Suppressor macrophage treated with lipopolysaccharide for 4 hours (primary cell): ENCODE measurements at places on chromosomes 7 and 10.

GRCh38 chr10:124018886-124019525 is 74.4 kb downstream of the CHST15 start:
- no peak for DNase-seq

DNA sequence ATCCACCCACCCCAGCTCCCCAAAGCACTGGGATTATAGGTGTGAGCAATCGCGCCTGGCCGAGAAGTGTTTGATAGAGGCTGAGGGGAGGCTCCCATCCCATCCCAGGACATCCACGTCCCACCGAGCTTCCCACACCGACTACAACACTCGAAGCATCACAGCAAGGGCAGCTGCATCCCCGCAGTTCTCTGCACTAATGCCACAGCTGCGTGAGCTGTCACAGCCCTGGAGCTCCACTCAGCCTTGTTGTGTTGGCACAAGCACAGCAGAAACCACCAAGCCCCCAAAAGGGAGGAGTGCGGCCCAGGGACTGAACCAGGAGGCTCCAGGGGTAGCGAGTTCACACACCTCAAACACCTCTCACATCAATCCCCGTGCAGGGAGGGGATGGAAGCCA is 121.6 kb downstream of the DIP2C start:
- DNase-seq = no peak

DNA sequence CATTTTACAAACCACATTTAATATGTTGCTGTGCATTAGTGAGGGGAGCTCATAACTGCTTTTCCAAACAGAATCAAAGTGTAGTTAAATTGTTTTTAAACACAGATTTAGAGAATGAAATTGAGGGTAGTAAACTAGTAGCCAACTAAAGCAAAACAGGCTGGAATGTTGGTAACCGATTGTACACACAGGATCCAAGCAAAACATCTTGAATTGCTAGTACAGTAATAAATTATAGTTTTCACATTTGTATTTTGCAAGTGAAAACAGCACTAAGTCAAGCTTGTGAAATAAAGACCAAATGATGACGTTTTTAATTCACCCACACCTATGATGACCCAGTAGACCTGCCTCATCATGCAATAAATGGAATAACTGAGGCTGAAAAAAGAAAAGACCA is 198.3 kb downstream of the HDAC9 start:
- no peak for DNase-seq

DNA sequence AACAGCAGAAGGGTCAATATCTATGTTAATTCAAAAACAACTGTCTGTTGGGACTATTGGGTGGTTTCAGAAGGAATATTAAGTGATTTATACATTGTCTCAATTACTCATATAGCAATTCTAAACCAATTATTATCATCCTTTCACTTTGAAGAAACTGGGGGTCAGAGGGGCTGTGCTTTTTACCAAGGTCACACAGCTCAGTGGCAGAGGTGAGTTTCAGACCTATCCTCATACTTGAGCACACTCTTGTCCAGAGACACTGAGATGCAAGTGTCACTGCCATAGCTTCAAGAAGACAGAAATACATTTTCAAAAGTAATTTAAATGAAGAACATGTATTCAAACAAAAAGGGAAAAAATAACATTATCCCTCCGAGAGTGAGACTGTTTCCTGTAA is 195.3 kb downstream of the ARL4A start:
- no peak for DNase-seq

GRCh38 chr10:44660271-44660670 is 250.9 kb upstream of the TMEM72 start:
- no peak for DNase-seq

DNA sequence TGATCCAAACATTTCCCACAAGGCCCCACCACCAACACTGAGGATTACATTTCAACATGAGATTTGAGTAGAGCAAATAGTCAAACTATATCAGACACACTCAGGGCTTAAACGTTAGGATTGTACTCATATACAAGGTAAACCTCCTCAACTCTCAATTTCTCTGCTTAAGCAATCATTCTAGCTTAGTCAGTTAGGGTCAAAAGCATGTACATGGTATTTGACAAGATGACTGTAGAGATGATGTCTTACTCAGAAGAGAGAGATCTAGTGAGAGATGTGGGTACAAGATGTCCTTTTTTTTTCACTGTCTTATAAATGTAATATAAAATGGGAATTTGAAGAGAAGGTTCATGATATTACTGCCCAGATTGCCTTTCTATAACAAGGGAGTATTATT is 270.1 kb downstream of the PRKG1 start:
- DNase-seq = no peak

GRCh38 chr7:8443576-8444467 is 10.4 kb downstream of the NXPH1 start:
- DNase-seq = no peak

DNA sequence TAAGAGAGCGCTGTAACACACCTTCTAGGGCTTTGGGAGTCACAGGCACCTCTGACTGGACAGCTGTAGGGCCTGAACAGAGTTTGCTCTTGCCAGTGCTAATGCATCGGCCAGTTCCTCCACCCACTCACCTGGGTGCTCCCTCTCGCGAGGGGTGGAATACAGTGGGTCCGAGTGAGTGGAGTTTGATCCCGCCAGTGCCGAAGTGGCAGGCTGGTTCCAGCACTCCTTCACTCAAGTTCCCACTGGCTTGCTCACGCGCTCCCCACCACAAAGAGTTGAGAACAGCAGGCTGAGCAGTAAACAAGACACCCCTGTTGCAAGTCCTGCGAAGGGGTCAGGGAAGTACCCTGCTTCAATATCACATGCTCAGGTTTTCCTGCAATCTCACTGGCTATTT is 91.8 kb downstream of the SNX13 start:
- no peak for DNase-seq

DNA sequence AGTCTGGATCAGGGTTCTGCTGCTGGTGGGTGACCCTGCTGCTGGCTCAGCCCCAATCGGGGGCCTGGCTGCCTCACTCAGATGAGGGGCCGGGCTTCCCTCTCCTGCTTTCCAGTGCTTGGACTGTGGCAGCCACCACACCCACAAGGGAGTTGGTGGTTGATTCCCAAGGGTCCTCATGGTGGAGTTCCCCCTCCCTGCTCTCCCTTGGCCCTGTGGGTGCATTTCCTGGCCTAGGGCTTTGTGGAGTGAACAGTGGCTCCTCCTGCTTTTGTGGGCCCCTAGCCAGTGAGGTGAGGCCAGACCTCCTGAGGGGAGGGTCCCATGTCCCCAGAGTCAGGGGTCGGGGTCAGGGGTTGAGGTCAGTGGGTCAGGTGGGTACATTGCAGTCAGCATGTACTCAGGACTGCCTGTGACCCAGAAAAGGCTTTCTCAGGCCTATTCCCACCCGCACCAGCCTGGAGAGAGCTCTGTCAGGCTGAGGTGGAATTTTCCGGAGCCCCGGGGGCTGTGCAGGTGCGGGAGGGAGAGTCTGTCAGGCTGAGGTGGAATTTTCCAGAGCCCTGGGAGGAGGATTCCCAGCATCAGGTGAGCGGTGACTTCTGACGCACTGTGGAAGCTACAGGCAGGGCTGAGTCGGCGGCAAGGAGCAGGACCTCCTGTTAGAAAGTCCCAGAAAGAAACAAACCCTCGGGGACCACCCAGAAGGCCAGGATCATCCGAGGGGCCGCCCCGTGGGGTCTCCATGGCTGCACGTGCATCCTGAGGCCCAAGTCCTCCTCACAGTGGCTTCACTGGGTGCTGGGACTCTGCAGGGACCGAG is 94.4 kb upstream of the INSIG1 start:
- no peak for DNase-seq

DNA sequence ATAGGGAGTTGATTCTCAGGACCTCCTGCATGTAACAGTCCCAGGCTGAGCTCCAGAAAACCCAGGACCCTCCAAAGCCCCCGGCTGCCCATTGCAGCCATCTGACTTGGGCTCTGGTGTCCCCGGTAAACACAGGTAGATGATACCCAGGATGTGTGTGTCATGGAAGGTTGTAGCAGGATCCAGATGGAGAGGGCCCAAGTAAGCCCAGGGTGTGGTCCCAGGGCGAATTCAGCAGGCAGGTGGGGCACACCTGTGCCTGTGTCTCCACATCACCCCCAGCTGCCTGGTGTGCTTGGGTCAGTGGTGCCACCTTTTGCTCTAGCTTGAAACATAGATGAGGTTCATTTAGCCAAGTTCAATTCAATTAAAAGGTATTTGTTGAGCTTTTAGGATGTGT is 524.1 kb downstream of the GLRX3 start:
- DNase-seq = no peak

DNA sequence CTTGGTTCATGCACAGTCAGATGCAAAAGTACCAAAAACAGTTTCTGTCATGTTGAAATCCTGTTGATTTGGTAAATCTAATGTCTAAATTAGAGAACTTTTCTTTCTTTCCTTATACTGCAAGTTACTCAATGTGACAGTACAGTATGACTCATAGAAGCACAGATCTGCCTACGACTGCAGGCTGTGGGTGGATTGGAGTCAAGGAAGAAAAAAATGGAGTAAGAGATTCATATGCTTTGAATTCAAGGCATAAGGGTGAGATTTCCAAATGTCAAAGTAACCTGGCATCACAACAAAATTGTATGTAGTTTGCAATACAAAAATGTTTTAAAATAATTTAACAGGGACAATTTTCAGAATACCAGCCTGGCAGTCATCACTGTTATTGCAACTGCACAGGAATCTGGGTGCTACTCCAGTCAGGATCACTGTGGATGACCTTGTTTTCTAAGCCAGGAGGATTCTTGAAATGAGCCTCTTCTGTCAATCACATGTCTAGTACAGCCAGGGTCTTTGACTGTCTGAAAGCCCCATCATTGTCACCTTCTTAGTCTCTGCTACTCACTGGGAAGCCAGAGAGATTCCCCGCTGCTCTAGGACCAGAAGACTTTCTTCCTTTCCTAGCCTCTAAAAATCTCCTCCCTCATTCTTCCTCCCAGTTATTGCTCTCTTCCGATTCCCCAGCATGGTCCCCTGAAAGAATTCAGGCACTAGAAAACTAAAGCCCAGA is 83.6 kb downstream of the CD36 start:
- peak; percentile 88 for DNase-seq

DNA sequence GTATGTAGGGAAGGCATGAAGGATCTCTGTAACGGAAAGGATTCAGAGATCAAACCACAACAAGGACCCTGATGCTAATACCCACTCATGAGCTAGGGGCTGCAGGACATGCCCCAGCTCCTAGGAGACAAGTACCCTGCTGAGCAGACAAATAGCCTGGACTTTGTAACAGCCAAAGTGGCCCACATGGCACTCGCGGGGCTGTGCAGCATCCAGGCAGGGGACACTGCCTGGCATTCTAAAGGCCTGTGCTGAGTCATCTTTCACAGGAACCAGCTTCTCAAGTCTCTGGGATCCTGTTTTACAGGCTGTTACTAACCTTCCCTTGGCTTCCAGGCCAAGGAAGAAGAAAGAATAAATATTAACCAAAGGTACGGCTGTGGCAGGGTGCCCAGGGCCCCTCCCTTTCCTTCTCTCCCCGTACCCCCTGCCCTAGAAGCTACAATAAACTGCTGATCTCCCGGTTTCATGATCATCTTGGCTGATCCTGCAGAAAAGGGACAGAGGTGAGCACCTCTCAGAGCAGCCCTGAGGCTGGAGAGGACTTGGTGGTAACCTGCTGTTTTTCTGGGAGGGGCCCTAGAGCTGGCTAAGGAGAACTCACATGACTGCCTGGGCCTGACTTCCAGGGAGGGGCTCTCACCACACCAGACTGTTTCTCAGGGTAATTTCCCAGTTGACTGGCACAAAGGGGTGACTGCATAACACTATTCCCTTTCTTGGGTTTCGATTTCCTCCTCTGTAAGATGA is 4.2 kb upstream of the RPEL1 start:
- DNase-seq = peak; percentile 96

GRCh38 chr7:2997014-2997413 is 46.7 kb downstream of the CARD11 start:
- no peak for DNase-seq

- DNase-seq = no peak
Observed at GRCh38 chr10:110788620-110789385, 82.9 kb upstream of the PDCD4 start.

GRCh38 chr10:12466704-12467305 is 117.5 kb downstream of the CAMK1D start:
- DNase-seq = no peak

GRCh38 chr7:117068511-117069145 is 115.3 kb downstream of the ST7 start:
- no peak for DNase-seq

DNA sequence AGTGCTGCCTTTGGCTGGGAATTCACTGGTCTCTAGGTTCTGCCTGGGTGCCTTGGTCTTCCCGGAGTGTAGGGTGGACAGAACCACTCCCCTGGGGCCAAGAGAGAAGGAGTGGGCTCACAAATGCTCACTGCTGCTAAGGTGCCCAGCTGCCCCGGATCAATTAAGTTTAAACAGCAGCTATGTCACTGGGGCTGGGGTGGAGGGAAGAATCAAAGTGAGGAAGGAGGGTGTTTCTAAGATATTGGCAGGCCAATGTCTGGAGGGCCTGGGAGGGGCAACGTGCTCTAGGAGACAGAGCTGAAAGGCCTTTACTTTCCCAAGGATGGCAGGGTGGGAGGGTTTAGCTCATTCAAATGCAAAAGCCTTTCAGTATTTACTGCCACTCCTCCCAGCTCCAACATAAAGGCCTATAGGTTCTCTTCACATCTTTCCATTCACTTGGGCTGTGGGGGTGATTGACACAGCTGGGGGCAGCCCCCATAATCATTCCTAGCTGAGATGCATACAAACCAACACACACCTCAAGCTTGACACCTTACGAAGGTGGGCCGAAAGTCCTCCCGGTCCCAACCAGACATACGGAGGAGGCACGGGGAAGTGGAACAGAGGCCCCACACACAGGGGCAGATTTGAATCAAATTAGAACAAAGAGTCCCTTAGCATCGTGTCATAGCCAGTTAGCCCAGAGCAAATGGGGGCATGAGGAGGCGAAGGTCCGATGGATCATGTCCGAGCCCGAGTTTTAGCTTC is 108.0 kb upstream of the EFCAB10 start:
- DNase-seq = no peak

GRCh38 chr10:100683545-100684300 is 61.7 kb upstream of the PAX2 start:
- DNase-seq = no peak

- peak; percentile 63 for DNase-seq
Observed at GRCh38 chr10:87771871-87772500, 46.0 kb downstream of the ATAD1 start.

DNA sequence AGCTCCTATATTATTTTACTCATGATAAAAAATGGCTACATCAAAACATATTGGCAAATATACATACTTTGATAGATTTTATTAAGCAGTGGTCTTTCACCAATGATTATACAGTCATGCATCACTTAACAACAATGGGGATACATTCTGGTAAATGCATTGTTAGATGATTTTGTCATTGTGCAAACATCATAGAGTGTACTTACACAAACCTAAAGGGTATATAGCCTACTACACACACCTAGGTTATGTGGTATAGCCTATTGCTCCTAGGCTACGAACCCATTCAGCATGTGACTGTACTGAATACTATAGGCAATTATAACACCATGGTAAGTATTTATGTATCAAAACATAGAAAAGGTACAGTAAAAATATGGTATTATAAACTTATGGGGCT is 98.9 kb upstream of the IL6 start:
- DNase-seq = no peak

- DNase-seq = no peak
Observed at GRCh38 chr10:97911217-97911616, 61.6 kb downstream of the GOLGA7B start.
